ENCODE measurements at places on chromosomes 5 and 9.

DNA sequence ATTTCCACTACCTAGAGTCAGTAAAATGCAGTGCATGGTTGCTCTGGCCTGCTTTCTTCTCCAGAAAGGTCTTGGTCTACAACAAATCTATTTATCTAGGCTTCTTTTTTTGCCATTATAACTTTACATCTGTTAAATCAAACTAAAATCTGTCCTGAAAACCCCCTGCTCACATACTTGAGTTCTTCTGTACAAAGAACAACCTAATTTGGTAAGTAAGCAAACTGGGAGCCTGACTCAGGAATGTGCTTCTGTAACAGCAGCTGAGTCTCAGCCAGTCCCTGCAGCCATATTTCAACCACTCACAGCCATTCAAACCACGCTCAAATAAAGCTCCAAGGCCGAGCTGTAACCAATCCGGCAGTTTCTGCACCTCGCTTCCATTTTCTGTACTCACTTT, 95.8 kb downstream of the PLPP1 start:
- DNase-seq, result peak; percentile 89

GRCh38 chr5:23742701-23743100, 235.3 kb downstream of the PRDM9 start:
- DNase-seq, result no peak

DNA sequence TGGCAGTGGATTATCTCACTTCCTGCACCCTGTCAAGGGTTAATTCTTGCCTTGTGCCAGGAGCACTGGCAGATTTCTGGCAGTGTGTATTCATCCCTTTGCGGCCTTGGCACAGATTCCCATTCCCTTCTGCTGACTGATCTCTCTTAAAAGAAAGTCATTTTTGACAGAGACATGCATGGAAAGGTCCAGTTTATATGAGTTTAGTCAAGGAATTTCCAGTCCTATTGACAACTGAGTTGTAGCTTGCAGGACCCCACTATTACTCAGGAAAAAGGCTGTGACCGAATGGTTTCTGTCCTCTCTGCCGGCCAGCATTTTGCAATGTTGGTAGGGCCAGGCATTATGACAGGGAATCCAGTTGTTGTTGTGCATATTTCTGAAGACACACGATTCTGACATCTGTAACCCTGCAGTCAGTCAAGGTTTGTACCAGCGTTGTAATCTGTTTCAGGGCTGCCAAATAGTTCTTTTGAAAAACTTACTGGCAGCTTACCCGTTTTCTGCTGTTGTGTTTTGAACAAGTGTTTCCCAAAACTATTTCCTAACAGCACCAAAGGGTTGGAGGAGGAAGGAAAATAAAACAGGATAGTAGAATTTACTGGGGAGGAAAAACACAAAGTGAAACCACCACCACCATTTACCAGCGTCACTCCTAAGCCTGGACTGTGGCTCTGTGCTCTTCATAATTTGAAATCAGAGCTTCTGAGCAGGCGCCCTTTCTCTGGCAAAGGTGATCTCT, 243.4 kb upstream of the KLF4 start:
- peak; percentile 52 for DNase-seq

DNA sequence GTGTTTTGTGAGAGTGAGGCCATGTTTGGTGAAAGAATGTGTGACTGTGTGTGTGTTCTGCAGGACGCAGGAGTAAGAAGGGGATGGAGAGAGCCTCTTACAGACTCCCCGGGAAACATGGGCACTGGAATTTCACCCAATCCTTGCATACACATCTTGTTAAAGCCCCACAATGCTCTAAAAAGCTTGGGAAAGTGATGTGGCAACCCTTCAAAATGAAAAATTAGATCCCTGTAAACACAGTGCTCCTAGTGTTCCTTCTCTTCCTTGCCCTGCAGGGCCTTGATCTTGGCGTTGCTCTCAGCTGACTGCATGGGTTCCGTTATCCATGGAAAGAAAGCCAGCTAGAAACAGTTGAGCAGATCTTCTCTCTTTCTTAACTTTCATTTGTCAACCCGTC, 701.7 kb downstream of the SEMA5A start:
- DNase-seq, result no peak

GRCh38 chr5:123755653-123756317, 243.8 kb downstream of the CSNK1G3 start:
- DNase-seq, result peak; percentile 71

GRCh38 chr5:122611406-122611805, 163.5 kb upstream of the SNX2 start:
- peak; percentile 5 for DNase-seq

- no peak for DNase-seq
Observed at GRCh38 chr5:148880696-148881095, 54.3 kb downstream of the ADRB2 start.

DNA sequence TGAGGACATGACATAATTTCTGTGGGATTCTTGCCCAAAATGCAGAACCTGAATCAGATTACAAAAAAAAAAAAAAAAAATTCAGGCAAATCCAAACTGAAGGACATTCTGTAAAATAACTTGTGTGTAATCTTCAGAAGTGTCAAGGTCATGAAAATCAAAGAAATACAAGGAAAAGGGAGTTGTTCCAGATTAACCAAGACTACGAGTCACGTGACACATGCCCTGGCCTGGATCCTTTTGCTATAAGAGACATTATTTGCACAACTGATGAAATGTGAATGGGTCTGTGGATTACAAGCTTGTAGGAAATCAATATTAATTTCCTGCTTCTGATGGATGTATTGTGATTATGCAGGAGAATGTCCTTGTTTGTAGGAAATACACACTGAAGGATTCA, 216.8 kb upstream of the NFIL3 start:
- no peak for DNase-seq

DNA sequence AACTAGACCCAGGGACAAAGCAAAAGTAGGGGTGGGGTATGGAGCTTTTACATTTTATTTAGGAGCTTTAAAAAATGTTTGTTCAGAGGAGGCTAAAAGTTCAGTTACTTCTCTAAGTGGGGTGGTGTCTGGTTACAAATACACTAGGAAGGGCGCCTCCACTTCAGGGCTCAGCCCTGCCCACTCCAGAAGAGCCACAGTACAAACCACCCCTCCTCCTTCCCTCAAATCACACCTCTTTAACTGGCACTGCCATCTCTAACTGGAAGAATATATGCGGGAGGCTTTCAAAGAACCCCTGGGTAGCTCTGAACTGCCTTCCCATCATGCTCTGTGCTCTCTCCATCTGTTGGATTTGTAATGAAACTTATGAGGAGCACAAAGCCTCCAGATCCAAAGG, 98.8 kb upstream of the NFIB start:
- peak; percentile 30 for DNase-seq

DNA sequence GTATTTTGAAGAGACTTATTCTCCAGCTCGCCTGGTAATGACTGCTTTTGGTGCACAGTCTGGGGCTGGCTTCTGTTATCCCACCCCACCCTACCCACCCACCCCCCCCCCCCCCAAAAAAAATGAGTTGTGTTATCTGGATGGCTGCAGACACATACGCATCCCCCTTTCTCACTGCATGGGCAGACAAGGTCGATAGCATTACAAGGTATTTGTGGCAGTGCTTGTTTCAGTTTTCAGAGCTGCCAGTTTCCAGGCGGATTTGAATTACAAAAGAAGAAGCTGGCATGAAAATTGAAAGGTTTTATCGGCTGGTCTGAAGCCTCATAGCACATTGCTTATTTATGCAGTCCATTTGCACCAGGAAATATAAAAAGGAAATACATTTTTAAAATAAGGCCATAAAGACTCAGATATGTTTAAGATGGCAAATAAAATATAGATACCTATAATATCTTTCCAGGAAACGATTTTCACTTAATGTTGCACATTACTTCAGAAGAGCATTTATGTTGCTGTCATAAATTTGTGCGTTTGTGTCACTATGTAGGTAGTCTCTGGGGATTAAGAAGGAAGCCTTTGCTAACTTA, 85.1 kb upstream of the GRHPR start:
- DNase-seq, result no peak

- DNase-seq, result no peak
Observed at GRCh38 chr9:113381909-113382411, 5.2 kb upstream of the HDHD3 start.

GRCh38 chr5:130017173-130017572, 112.9 kb downstream of the CHSY3 start:
- no peak for DNase-seq

DNA sequence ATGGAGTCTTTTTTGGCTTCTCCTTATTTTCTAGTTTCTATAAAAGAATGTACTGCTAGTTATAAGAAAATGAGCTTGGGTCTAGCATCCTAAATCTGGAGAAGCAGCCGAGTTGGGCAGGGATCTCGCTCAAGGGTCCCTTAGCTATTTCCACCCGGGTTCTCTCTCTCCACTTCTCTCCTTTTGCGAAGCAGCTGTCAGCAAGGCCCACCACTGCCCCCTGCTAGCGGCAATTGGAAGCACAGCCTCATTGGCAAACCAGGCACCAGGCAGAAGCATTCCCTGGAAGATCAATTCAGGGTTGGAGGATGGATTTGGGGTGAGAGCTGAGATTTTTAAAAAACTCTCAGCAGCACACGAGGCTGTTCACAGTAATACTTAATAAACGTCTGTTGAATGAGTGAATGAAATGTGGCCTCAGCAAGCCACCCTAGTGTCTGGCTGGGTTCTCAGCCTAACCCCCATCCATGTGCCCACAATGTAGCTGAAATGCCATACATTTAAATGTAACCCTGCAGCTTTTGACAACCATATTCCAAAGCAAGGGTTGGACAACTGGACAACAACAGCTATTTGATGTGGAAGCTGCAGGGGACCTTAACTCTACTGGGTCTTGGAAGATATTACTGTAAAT, 34.6 kb upstream of the TNIP1 start:
- DNase-seq, result peak; percentile 56
